ENCODE measurements at places on chromosomes 11 and 22.
A peak's percentile ranks its signal among the peaks of the same experiment; 100 is the strongest.

DNA sequence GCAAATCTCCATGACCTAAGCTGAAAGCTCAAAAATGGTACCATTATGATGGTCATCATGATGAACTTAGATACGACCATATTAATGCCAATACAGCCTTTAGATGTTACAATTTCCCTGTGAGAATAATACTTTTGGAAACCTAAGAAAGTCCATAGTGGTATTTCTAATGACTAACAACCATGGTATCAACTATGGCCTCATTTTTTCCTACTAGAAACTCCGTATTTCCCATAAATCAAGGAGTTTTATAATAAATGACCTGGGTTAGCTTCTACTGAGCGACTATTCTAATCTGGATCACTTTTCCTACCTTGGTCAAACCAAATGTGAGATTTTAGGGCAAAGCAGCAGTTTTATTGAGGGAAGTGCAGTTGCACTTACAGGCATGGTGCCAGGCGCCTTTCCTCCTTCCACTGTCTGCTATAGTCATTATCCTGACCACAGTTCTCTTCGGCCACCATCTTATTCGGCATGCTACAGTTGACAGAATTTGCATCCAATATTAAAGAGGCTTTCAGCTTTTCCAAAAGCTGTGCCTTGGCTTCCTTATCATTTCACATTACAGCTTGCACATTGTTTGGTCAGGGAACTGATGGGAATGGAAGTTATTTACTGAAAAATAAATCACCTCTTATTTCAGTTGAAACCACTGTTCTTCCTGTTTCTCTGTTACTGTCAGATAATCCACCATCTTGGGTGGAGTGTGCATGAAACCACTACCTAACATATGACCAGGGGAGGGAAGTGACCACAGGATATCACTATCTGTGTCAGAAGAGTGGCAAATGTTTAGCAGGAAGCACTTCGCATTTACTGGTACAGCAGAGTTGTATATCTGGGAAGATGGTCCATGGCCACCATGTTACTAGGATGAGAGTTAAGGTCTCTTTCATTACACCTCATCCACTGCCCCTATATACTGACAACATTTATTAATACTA lies 74.5 kb upstream of the PICALM start:
- H3K36me3 ChIP-seq: no peaks in the 10 kb centered on the region
- no peaks in the 10 kb centered on the region for H3K27me3 ChIP-seq
- H3K27ac ChIP-seq: no peak overlapping the region
- no peak for DNase-seq

- peaks cover 20% of the 10 kb centered on the region for H3K4me1 ChIP-seq
- no peak for DNase-seq
- no peak overlapping the region for H3K27ac ChIP-seq
- peaks cover 46% of the 10 kb centered on the region for H3K27me3 ChIP-seq
- H3K4me3 ChIP-seq: peak overlapping the region; percentile 67
Observed at GRCh38 chr22:29480512-29481264, 670 bp downstream of the NEFH start.

GRCh38 chr11:64933935-64934681 lies 1.6 kb downstream of the GPHA2 start:
- no peak overlapping the region for H3K27ac ChIP-seq
- no peaks in the 10 kb centered on the region for H3K27me3 ChIP-seq
- H3K36me3 ChIP-seq: peaks cover 18% of the 10 kb centered on the region
- DNase-seq: no peak

GRCh38 chr11:120704256-120704750 lies 192.8 kb downstream of the GRIK4 start:
- H3K4me3 ChIP-seq: no peak overlapping the region
- no peak overlapping the region for H3K27ac ChIP-seq
- H3K27me3 ChIP-seq: peaks cover 8% of the 10 kb centered on the region
- no peaks in the 10 kb centered on the region for H3K4me1 ChIP-seq
- no peak for DNase-seq

DNA sequence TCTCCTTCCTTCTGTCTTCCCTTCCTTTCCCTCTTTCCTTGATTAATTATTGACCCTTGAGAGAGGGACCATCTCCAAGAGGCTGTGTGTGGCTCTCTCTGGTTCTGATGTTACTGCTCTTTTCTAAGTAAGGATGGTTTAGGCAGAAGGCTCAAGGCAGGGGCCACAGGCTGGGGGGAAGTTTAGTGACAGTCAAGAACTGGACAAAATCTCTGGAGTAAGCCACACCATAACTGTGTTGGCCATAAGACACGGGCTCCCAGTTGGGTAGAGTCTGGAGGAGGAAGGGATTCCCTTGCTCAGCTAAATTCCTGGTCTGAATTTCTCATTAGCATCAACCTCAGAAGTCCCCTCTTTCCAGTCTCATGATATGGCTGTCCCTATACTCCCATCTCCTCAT lies 74.7 kb downstream of the BUD13 start:
- no peak overlapping the region for H3K27ac ChIP-seq
- DNase-seq: peak; percentile 48
- H3K36me3 ChIP-seq: no peaks in the 10 kb centered on the region
- no peaks in the 10 kb centered on the region for H3K4me1 ChIP-seq
- H3K27me3 ChIP-seq: peaks cover 9% of the 10 kb centered on the region
